ENCODE measurements at places on chromosomes 5 and 9.

DNA sequence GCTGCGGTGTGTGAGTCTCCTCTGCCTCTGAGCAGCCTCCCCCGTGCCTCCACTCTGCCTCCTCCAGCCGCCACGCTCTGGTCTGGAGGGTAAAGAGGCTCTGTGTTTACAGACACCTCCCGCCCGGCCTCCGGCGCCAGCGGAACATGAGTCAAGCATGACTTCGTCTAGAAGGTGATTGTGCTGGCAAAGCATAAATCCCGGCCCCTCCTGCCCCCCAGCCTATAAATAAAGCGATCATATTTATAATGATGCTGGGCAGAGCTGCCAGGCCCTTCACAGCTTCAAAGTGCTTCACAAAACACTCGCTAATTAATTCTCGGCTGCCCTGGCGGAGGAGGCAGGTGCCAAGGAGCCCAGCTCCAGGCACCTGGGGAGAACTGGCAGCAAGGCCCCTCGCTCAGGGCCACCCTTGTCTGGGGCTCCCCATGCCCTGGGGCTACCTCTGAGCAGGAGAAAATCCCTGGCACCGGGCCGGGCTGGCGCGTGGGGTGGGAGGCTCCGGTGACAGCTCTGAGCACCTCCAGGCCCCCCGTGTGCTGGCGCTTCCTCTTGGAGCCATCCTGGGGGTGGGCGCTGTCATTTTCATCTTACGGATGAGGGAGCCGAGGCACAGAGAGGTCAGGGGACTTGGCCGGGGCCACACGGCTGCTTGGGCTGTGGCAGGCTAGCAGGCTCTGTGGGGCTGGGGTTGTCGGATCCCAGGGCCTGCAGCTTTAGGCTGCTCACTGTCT, 87.8 kb downstream of the RXRA start:
- DNase-seq: peak; percentile 42

DNA sequence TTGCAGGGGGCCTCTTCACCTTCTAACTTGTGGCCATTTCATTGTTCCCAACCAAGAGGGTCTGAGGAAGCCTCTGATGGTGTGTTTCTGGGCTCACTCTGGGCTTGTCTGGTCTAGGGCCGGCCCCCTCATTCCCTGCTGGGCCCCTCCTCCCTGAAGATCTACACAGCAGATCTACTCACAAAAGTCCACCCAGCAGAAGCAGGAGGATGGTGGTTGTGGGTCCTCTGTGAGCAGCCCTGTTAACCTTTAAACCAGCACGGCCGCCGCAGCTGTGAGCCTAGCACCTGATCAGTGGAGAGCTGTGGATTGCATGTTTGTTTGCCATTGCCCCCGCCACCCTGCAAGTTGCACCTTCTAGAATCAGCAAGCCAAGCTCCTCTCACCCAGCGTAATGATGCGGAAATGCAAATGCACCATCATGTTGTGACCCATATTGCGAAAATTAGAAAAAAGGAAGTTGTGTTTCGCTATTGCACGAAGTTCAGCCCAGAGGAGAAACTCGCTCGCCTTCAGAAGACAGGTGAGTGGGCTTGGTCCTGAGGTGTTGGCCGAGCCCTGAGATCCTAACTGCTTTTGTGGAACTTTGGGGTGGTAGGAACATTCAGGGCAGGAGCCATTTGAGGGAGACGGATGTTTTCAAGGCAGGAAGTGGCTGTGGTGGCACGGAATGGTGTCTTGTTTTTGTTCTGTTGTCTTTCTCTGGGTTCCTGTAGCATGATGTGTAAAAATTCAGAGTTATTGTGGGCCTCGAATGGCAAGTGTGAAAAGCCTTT, 16.7 kb downstream of the FGD3 start:
- DNase-seq: no peak

DNA sequence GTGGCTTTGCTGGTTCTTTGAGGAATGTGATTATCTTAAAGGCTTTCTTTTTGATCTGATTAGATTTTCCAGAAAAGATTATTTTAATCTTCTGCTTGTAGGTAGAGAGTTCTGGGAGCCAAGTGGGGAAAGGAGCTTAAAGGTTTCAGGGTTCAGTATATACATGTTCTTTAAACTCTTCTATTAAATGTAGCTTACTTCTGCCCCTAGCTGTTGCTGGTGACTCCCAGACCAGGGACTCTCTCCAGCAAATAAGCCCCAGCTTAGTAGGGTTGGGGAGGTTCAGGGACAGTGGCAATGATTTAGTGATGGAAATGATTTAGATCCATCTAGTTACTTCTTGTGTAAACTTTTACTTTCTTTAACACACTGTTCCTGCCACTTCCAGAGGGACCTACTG, 72.2 kb downstream of the SLC12A2 start:
- DNase-seq: no peak

DNA sequence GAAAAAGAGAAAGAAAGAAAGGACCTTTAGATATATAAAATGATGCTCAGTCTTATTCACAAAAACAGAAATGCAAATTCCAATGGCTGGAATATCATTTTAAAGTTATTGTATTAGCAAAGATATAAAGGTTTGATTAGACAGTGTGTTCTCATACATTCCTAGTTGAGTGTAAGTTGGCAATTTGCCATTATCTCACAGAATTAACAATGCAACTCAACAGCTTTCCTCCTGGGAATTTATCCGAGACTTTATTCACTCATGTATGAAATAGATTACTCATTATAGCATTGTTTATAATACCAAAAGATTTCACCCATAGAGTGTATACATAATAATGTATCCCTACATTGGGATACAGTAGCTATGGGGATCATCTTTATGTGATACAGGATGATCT, 27.1 kb upstream of the MLLT3 start:
- no peak for DNase-seq

GRCh38 chr5:112914584-112914983, 7.4 kb downstream of the REEP5 start:
- no peak for DNase-seq

- no peak for DNase-seq
Observed at GRCh38 chr5:101585366-101585765, 682.3 kb upstream of the ST8SIA4 start.

- DNase-seq: no peak
Observed at GRCh38 chr5:52743970-52744369, 43.7 kb upstream of the ITGA1 start.

- DNase-seq: no peak
Observed at GRCh38 chr5:157550663-157551062, 24.9 kb downstream of the ADAM19 start.

DNA sequence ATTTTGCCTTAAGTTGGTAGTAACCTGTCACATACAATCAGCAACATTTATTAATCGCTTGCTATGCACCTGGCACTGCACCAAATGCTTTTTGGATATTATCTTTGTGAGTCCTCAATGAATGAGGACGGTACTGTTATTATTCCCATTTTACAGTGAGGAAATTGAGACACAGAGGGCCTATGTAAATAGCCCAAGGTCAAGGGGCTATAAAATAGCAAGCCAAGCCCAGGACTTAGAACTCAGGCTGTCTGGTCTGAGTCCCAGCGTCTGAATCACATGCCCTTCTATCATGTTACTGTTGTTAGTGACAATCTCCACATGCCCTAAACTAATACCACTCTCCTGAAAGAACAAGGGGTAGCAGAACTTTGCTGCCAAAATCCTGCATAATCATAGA, 60.0 kb downstream of the ERAP1 start:
- no peak for DNase-seq

DNA sequence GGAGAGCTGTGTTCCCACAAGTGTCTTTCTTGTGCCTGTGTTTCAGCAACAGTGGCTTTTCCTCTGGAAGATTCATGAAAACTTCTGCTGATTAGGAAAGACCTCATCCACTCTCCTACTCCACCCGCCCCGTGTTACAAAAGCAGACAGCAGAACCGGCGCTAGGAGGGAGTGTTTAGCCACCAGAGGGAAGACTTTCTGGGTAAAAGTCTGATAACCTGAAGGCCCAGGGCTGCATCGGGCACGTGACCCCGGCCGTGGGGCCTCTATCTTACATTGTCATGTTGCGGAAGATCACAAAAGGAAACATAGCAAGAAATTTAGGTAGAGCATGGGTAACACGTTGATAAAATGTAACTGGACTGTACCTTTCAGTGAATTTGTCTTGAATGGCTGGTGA, 32.0 kb upstream of the DMRT2 start:
- DNase-seq: no peak

DNA sequence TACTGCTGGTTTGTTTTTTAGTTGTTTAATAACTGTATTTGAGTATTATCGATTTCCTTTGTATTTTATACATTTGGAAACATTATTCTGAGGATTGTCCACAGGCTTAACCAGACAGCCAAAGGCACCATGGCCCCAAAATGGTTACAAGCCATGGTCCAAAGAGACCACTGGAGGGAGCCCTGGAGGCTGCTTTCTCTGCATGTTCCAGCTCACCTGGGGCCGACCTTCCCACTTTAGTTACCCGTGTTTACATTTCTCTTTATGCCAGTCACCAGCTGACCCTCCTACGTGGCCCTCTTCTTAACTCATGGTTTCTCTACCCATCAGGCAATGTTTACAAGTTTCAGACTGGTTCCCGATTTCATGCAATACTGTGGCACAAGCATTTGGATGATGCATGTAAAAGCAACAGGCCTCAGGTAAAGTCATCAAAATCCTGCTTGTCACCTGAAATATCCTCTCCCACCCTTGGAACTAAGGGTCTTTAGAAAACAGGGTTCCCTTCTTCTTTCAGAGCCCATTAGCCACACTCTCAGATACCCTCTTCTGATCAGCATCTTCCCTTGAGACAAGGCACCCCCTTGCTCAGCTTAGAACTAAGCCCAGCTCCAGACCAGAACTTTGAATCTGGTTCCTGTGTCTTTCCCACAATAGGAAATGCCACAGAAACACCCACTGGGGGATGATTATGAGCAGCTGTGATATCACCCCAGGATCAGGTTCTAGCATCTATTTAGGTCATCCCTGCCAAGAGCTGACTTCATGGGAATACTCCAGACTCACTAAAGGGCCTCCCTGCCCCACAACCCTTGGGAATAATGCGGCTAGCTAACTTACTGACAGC, 49.9 kb upstream of the GARNL3 start:
- DNase-seq: peak; percentile 13

DNA sequence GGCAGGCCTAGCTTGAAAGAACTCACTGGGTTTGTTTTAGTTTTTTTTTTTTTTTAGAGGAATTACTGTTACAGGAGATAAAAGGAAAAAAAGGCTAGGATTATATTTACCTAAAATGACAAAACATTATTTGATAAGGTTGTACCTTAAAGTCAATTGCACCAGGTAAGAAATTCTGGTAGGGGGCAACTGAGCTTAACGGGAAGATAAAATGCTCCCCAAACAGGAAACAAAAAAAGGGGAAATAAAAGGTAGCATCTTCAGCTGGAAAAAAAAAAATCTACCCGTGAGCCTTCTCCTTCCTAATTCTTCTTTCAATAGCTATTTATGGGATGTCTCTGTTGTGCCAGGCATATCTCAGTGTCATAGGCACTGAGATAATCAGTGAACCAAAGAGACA, 164.5 kb downstream of the PIK3R1 start:
- DNase-seq: no peak

DNA sequence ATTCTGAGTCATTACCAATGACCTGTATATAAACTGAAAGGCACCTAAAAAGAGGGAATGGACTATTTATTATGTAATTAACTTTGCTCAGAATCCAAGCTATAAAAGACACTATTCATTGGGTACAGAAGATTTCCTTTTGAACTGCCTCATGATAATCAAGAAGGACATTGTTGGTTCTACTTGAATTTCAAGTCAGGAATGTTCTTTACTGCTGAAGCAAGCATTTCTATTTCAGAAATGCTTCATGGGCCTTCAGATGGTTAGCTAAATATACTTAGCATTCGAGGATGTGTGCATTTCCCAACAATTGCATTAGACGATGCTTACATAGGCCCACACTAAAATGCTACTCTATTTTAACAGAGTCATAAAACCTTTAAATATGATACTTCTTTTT, 658.2 kb upstream of the DMAC1 start:
- DNase-seq: no peak

- DNase-seq: no peak
Observed at GRCh38 chr9:27792971-27793689, 219.8 kb upstream of the C9orf72 start.

DNA sequence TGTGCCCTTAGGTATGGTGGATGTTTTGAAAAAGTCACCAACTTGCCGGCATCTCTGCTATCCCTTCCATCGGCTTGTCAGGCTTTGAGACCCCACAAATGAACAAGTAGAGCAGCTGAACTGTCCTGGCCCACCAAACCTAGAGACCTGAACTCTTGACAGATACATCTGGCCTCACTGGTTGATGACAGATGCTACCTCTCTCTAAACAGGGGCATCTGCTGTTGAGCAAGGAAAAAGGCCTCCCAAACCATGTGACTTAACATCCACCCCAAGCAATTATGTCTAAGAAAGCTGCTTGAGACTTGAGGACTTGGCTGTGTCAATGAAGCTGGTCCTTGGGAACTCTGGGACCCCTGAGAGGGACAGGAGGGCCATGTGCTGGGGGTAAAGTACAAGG, 2.3 kb downstream of the CCNI2 start:
- DNase-seq: no peak

DNA sequence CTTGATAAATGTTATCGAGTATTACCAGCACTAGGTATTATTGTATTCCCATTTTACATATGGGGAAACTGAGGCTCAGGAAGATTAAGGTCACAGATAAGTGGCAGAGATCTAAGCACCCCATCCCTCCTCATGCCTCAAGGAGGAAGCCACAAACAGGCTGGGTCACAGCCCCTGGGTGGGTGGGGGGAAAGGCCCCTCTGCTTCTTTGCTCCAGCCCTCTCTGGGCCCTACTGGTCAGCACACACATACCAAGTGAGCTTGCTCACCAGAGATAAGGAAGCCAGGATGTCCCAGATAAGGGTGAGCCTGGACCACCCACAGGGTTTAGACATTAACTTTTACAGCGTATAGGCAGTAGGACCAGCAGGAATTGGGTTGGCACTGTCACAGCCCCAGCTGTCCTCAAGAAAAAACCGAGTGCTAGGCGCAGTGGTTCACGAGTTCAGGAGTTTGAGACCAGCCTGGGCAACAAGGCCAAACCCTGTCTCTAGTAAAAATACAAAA, 45.3 kb downstream of the STK10 start:
- DNase-seq: no peak

DNA sequence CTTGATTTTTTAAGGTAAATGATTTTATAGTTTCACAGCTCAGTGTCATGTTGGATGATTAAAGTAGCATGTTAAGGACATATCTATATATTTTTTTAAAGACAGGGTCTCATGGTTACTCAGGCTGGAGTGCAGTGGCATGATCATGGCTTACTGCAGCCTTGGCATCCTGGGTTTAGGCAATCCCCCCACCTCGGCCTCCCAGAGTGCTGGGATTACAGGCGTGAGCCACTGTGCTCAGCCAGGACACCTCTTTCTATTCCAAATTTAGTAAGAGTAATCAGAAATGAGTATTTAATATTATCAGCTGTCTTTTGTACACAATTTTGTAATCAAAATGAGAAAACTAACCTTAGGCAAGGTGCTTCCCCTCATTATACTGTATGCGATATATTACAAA, 38.6 kb upstream of the LRRTM2 start:
- no peak for DNase-seq
